Kidney epithelial cell (primary cell): ENCODE measurements at places on chromosomes 2 and 18.

DNA sequence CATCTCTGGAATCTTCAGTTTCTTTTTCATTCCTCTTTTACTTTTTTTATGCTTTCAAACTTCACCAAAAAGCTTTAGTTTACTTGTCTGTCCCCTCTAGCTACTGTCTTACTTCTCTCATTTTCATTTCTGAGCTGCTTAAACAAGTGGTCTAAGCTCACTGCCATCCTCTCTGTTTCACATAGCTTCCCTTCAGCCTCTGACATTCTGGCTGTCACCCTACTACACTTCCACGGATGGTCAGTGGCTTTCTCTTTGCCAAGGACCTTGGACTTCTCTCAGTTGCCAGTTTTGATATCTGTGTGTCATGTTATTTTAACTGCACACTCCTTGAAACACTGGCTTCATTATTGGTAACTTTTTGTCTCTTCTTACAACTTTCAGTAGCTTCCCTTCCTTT lies 176.1 kb downstream of the IKZF2 start:
- DNase-seq = no peak

- DNase-seq = no peak
These were observed 474.8 kb downstream of the ARHGAP15 start for GRCh38 chr2:143603846-143604565.

DNA sequence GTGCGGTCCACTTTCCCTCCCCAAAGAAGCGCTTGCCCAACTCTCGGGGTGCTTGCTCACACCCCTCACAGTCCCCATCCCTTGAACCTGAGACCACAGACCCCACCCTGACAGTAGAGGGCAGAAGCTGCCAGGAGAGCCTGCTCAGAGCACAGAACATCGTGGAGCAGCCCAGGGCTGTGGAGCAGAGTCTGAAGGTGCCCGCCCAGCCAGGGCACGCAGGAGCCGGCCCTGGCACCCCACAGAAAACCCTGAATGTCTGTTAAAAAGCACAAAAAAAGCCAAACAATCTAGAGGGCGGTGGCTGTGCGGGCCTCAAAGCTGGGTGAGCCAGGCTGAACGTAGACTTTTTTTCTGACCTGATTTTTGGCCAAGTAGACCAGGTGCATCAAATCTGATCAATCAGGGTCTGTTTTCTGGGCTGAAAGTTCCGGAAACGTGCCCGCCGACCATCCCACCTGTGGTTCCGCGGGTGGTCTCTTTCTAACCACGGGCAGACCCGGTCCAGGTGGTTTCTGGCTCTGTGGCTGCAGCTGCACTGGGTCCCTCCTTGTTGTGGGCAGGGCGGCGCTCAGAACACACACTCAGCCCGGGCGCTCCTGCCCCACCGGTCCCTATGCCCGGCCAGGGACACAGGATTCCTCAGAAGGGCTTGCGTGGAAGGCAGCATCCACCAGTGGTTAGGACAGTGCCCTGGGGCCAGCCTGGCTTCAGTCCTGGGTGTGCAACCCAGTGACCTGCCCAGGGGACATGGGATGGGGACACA lies 66.3 kb downstream of the SLC66A2 start:
- DNase-seq = no peak

- DNase-seq = no peak
These were observed 139.4 kb downstream of the WDSUB1 start for GRCh38 chr2:159146996-159147666.

DNA sequence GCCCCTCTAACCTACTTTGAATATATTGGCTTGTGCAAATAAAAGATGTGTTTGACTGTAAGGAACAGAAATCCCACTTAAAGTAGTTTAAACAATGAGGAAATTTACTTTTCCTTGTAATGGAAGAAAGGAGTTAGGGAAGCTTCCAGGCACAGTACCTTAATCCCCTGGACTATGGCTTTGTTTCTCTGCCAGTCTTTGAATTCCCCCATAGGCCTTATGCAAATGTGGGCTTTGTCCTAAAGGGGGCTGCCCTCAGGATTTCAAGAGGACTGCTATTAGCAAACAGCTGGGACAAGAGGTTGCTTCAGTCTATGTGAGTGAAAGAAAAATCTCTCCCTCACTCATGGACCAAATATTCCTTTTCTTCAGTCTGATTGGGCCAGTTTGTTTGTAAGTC lies 255.1 kb upstream of the THSD7B start:
- no peak for DNase-seq

GRCh38 chr2:178177066-178177679 lies 17.1 kb upstream of the OSBPL6 start:
- no peak for DNase-seq

- DNase-seq = no peak
These were observed 99.7 kb downstream of the ICA1L start for GRCh38 chr2:202771741-202772460.

GRCh38 chr2:111226876-111227700 lies 106.4 kb downstream of the BCL2L11 start:
- no peak for DNase-seq

- peak; percentile 82 for DNase-seq
These were observed 26.3 kb downstream of the DHRS9 start for GRCh38 chr2:169095621-169096105.

- no peak for DNase-seq
These were observed 190.6 kb downstream of the TPGS2 start for GRCh38 chr18:36638224-36638623.

- no peak for DNase-seq
These were observed at the start of gene RNPEPL1 for GRCh38 chr2:240567872-240568677. Gene RNPEPL1, plus strand, starts transcription at chr2:240568484. Its CDS starts 103 bp downstream, at chr2:240568587.

DNA sequence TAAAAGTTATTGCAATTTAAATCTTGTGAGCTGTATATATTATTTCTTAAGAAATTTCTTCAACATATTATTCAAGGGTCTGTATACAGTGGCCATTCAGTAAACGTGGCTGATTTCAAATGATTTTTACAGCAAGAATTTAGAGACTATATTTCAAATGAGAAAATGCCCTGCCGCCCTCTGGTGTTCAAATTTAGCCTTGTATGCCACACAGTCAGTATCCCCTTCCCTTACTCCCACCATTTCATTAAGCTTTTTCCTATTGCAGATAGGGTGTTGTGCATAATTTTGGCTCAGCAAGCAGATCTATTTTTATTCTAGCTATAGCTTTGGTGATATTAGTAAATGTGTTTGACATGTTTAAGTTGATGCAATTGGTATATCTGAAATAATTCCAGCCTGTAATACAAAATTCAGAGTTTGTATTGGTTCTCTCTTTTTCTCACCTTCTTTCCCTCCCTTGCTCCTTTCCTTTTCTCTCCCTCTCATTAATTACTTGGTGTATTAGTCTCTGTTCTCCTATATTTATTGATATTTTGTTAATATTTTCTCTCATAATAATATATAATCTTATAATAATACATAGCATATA lies 22.8 kb upstream of the SCN7A start:
- no peak for DNase-seq

DNA sequence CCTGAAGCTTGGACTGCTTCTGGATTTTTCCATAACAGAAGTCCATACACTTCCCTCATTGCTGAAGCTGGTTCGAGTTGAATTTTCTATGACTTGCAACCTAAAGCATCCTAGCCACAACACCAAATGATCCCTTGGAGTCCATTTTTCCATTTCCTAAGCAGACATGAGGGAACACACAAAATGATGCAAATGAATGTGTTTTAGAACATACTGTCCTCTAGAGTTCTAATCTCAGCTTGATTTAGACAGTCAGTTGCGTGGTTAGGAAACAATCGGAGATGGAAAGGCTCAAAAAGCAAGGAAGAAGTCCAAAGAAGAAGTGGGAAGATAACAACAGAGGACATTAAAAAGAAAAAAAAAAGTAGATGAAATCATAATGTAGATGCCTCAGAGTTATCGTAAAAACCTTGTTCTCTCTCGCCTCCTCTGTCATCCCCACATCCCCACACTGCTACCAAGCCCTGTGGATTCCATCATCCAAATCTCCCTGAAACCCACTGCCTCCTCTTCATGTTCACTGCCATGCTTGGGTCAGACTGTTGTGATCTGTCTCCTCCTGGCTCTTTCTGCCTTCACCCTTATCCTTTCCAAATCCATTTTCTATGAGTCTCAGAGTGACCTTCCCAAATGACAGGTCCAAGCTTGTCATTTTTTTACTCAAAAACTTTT lies 58.4 kb downstream of the TMEM247 start:
- DNase-seq = no peak

- DNase-seq = no peak
These were observed 71.7 kb upstream of the TWIST2 start for GRCh38 chr2:238776003-238776760.
